ENCODE measurements at places on chromosomes 2 and 18.
A peak's percentile ranks its signal among the peaks of the same experiment; 100 is the strongest.

- peak; percentile 48 for DNase-seq
Observed at GRCh38 chr2:232521959-232522622, 1.9 kb downstream of the PRSS56 start.

DNA sequence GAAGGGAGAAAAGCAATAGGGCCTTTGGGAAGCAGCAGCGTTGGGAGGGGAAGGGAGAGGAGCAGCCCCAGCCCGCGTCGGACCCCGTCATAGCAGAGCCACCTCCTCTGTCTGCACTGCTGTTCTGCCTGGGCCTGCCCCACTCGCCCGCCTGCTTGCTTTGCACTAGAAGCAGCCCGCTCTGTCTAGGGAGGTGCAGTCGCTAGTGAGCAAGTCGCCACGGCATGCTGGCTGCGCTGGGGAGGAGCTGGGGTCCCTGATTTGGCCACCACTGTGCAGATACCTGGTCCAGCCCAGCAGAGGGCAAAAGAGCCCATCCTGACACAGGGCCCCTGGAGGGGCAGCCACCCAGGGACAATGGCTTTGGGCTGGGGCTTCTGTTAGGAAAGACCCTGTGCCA lies 8.0 kb upstream of the TMEM214 start:
- DNase-seq, result no peak

GRCh38 chr2:238159071-238159539 lies 335 bp downstream of the ERFE start:
- DNase-seq, result peak; percentile 21

- DNase-seq, result peak; percentile 56
Observed at GRCh38 chr2:31312898-31313297, 78.9 kb downstream of the EHD3 start.

DNA sequence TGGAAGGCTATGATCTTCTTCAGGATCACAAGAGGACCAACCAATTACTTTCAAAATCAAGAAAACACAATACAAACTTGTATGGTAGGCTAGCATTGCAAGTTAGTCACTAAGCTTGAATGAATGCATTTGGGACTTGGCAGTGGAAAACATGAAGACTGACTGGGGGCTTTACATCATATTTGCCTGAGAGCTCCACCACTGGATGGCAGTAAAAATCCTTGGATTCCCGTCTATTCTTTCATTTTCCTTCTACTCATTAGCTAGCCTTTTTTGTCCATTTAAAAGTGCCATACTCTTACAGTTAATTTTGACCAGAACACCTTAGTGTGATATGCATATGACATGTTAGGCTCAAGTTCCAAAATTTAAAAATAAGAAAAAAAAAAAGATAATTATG lies 63.5 kb upstream of the RASGRP3 start:
- peak; percentile 50 for DNase-seq

DNA sequence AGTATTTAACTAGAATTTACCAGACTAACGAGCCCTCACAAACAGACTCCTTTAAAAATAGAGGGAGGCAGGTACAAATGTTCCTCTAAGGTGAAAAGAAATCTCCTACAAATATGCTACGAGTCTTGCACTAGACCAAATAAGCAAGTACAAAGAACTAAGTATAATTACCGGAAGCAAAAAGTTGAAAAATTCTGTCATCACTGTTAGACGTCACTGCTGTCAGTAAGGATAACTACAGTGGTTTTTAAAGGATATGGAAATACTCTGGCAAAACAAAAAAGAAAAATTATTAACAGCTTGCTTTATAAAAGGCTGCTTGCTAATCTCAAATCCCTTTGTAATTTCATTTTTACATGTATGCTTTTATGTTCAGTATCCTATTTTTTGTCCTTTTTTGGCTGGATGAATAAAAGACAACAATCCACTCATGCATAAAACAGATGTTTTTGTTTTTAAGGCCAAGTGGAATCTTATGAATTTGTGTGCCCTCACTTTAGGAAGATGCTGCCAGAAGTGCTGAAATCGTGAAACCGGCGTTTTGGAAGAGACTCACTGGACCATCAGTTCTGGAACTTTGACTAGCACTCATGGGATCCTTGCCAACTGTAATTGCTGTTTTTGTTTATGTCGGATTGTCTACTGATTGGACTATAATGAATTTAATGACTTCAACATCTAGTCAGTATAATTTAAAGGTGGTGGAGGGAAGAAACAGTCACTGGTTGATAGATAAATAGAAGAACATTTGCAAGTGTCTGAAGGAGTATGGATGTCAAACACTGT lies 6.7 kb downstream of the ZNF521 start:
- no peak for DNase-seq
